ENCODE measurements at places on chromosomes 2 and 18. TPM values are rescaled to one million over a fixed set of nuclear protein-coding genes. Genes with fewer than 3 reads are reported as not detected.
A peak's percentile ranks its signal among the peaks of the same experiment; 100 is the strongest.

CRYGD gene
- polyA plus RNA-seq, result not detected

NOL4 gene
- 0.06 TPM for polyA plus RNA-seq

C2orf81 gene
- 0.34 TPM for polyA plus RNA-seq

CHAC2 gene
- polyA plus RNA-seq, result 13.9 TPM

GALNT13 gene
- polyA plus RNA-seq, result 0.06 TPM

DNA sequence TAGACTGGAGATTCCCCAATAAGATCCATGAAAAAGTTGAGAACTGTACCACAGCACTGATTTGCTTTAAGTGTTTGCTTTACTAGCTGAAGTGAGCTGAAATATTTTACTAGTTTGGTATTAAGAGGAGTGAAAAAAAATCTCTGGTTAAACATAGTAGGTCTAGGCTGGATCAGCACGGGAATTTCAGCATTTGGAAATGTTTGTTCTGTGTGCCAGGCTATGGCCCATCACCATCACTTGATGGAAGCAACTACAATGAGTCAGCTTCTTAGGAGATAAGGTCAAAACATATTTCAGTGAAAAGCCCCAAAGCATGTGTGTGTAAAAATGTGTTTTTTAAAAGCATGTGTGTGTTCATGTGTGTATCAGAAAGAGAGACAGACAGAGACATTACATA is 131.4 kb upstream of the DNMT3A start:
- H3K4me3 ChIP-seq, result no peak overlapping the region
- DNase-seq, result no peak
- H3K4me1 ChIP-seq, result no peaks in the 10 kb centered on the region
- H3K36me3 ChIP-seq, result no peaks in the 10 kb centered on the region

DNA sequence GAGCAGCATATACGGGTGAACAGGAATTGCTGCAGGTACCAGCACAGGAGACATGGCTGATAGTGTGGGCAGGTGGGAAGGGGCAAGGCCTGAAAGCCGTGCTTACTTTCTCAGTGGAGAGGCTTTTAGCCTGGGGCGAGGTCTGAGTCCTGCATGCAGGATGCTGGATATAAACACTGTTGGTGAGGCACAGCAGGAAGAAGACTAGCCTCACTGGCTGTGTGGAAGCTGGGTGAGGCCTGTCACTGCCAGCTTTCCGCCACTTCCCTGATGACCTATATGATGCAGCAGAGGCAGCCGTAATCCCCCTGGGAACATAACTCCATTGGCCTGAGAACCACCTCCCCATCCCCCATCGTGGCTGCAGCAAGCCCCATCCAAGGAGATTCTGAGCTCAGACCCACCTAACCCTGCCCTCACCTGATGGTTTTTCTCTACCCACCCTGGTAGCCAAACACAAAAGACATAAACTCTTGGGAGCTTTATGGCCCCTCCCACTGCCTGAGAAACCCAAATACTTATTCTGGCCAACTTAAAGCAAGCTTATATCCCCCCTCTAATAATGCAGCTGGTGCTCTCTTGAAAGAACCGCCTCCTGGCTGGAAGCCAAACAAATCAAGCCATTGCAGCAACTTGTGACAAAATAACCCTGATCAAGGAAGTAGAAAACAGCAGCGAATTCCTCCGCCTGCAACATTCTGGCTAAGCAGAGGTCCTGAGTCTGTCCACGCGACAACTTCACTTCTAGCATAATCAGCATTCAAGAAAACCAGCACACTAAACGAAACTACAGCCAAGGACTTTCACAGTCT is 54.6 kb upstream of the DSC1 start:
- H3K4me1 ChIP-seq, result no peaks in the 10 kb centered on the region
- no peaks in the 10 kb centered on the region for H3K36me3 ChIP-seq
- no peak overlapping the region for H3K27ac ChIP-seq
- no peak overlapping the region for H3K4me3 ChIP-seq
- no peaks in the 10 kb centered on the region for H3K27me3 ChIP-seq

- H3K36me3 ChIP-seq, result no peaks in the 10 kb centered on the region
- no peak overlapping the region for H3K4me3 ChIP-seq
Measured at GRCh38 chr2:18630541-18630940, 41.2 kb upstream of the NT5C1B start.

DNA sequence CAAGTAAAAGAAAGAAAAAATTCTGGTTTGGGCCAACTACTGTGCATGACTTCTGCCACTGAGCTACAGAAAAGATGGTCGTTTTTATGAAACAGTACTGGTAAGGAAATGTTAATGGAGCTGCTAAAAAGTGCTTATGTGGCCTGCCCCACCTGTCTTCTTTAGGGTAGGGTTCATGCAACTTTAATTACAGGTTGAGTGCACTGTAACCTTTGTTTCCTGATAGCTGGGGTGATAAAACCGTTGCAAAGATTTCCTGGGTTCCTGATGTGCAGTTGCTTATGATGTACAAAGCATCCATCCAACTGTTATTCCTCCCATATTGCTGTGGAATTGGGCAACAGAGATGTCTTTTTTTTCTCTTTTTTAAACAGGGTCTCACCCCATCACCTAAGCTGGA is 34.3 kb upstream of the PUM2 start:
- no peak for DNase-seq
- H3K4me1 ChIP-seq, result no peaks in the 10 kb centered on the region
- H3K27ac ChIP-seq, result no peak overlapping the region
- H3K27me3 ChIP-seq, result no peaks in the 10 kb centered on the region

- DNase-seq, result no peak
- H3K4me3 ChIP-seq, result no peak overlapping the region
- no peaks in the 10 kb centered on the region for H3K27me3 ChIP-seq
- H3K4me1 ChIP-seq, result no peaks in the 10 kb centered on the region
- no peaks in the 10 kb centered on the region for H3K36me3 ChIP-seq
Measured at GRCh38 chr2:151056870-151057269, 204.8 kb downstream of the RBM43 start.

- no peak overlapping the region for H3K4me3 ChIP-seq
- H3K4me1 ChIP-seq, result no peaks in the 10 kb centered on the region
- H3K36me3 ChIP-seq, result no peaks in the 10 kb centered on the region
- peaks cover 6% of the 10 kb centered on the region for H3K27me3 ChIP-seq
Measured at GRCh38 chr2:181674461-181674860, 5.9 kb downstream of the NEUROD1 start.

DNA sequence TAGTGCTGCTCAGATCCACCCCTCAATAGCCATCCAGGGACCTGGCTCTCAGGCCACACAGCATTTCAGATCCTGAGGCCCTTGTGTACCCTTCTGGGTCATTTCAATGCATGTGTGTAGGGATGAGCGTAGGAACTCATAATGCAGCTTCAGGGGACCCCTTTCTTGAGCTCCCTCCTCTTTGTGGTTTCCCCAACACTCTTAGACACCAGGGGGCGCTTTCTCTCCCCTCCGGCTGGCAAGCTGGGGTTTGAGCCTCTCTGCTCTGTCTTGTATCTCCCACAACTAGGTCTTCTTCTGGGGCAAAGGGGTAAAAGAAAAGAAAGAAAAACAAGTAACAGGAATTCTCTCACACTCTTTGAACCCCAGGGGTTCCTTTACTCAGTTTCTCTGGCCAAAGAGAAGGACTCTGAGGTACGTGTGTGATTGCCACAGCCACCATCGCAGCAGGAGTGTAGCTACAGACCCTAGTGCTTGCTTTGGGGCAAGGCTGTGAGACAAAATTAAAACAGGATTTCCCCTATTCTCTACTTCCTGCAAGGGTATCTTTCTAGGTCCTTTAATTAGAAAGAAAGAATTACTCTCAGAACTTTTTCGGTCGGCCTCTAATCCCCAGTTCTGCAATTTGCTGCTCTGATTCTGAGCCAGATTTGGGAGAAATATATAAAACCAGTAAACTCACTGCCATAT is 38.0 kb downstream of the CABYR start:
- H3K36me3 ChIP-seq, result no peaks in the 10 kb centered on the region
- H3K27ac ChIP-seq, result no peak overlapping the region
- no peaks in the 10 kb centered on the region for H3K27me3 ChIP-seq
- no peak overlapping the region for H3K4me3 ChIP-seq
- peak; percentile 63 for DNase-seq

- H3K36me3 ChIP-seq, result no peaks in the 10 kb centered on the region
- H3K27me3 ChIP-seq, result no peaks in the 10 kb centered on the region
- H3K4me3 ChIP-seq, result no peak overlapping the region
- no peak for DNase-seq
Measured at GRCh38 chr18:79518683-79519128, 123.0 kb downstream of the NFATC1 start.

GRCh38 chr18:40006634-40007033 is 1948.4 kb upstream of the PIK3C3 start:
- no peak for DNase-seq
- H3K4me1 ChIP-seq, result no peaks in the 10 kb centered on the region
- no peak overlapping the region for H3K4me3 ChIP-seq

GRCh38 chr2:69505710-69506109 is 68.5 kb upstream of the NFU1 start:
- H3K27ac ChIP-seq, result no peak overlapping the region
- H3K27me3 ChIP-seq, result no peaks in the 10 kb centered on the region
- no peak overlapping the region for H3K4me3 ChIP-seq
- H3K36me3 ChIP-seq, result no peaks in the 10 kb centered on the region
- no peaks in the 10 kb centered on the region for H3K4me1 ChIP-seq

- H3K4me1 ChIP-seq, result no peaks in the 10 kb centered on the region
- H3K4me3 ChIP-seq, result no peak overlapping the region
- DNase-seq, result no peak
- H3K36me3 ChIP-seq, result no peaks in the 10 kb centered on the region
- H3K27me3 ChIP-seq, result no peaks in the 10 kb centered on the region
Measured at GRCh38 chr2:2061091-2061696, 269.9 kb downstream of the MYT1L start.

DNA sequence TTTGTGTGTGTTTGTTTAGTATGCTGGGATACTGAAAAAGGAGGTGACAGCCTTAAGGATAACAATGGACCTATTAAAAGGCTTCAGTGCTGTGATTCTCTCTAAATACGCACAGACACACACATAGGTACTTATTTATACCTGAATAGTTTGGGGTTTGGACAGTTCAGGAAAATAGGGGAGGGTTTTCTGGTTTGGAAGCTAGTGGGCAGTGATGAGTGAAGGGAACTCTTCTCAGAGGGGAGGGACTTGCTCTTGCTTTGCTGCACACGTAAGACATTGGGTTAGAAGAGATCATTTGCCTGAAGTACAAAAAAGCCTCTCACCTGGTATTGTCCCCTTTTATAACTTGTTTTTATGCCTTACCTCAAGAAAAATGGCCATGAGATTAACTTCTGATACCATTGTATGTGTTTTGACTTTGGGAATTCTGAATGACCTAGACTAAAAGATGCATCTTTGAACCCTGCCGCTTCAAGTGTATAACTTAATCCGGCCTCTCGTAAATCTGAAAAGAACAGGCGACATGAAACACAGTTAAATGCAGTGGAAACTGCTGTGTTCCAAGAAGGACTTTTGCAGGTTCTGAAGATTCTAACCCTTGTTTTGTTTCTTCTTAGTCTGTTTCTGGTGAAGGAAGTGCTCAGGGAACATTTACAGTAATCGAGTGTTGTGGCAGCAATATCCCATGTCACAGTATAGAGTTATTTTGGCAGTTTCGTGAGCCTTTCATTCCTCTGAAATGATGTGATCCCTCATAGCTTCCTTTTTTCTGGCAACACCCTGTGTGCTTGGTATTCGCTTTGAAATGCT is 2.5 kb downstream of the CRIM1 start:
- DNase-seq, result no peak
- H3K27me3 ChIP-seq, result no peaks in the 10 kb centered on the region
- H3K36me3 ChIP-seq, result no peaks in the 10 kb centered on the region
- peaks cover 54% of the 10 kb centered on the region for H3K4me1 ChIP-seq
- H3K4me3 ChIP-seq, result peak overlapping the region; percentile 95

DNA sequence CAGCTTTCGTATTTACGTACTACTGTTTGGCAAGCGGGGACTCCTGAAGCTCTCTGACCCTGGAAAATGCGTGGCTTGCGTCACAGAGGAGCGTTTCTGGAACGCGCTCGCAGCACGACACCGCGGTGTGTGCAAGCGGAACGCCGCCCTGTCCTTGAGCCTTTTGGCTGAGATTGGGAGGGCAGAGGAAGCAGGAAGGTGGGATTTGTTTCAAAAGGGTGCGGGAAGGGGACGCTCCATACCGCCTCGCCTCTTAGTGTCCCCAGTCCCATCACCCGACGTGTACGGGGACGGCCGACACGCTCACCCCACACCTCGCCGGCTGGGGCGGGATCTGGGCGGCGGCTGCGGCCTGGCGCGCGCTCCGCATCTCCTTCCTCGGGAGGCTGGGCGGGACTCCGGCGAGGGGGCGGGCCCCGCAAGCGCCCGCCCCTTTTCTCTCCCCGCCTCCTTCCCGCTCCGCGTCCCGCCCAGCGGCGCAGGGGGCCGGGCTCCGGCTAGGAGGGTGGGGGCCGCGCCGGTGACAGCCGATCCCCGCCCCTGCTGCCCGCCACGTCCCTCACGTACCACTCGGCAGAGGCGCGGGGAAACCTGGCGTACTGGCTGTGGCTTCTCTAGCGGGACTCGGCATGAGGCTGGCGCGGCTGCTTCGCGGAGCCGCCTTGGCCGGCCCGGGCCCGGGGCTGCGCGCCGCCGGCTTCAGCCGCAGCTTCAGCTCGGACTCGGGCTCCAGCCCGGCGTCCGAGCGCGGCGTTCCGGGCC is at the start of gene PDK1:
Gene PDK1, plus strand, starts transcription at position 569 of the 762 bp plus-strand sequence. Its CDS starts 61 bp downstream, at position 630.
- DNase-seq, result peak; percentile 93
- H3K27ac ChIP-seq, result peak within 1 kb of the TSS; percentile 91
- no peaks in the 10 kb centered on the region for H3K27me3 ChIP-seq
- H3K4me1 ChIP-seq, result peaks cover 8% of the 10 kb centered on the region
- H3K36me3 ChIP-seq, result no peaks in the 10 kb centered on the region

- peak; percentile 48 for DNase-seq
- no peaks in the 10 kb centered on the region for H3K36me3 ChIP-seq
- H3K27me3 ChIP-seq, result peaks cover 3% of the 10 kb centered on the region
- peak within 1 kb of the TSS; percentile 10 for H3K27ac ChIP-seq
Measured at GRCh38 chr2:70767699-70768589, at the start of gene ADD2. Gene ADD2 (minus strand): TSS chr2:70768200. CDS start chr2:70706408, 61,792 bp downstream.

GRCh38 chr2:231038483-231039293 is 1.4 kb downstream of the C2orf72 start:
- no peak overlapping the region for H3K4me3 ChIP-seq
- peaks cover 22% of the 10 kb centered on the region for H3K27me3 ChIP-seq
- H3K27ac ChIP-seq, result no peak overlapping the region
- no peaks in the 10 kb centered on the region for H3K4me1 ChIP-seq
- H3K36me3 ChIP-seq, result no peaks in the 10 kb centered on the region

All from psoas muscle (tissue), 8 donors.